Activated T-cell treated with anti-CD3 and anti-CD28 coated beads for 4 hours (primary cell): ENCODE measurements at places on chromosomes 12 and 14.

DNA sequence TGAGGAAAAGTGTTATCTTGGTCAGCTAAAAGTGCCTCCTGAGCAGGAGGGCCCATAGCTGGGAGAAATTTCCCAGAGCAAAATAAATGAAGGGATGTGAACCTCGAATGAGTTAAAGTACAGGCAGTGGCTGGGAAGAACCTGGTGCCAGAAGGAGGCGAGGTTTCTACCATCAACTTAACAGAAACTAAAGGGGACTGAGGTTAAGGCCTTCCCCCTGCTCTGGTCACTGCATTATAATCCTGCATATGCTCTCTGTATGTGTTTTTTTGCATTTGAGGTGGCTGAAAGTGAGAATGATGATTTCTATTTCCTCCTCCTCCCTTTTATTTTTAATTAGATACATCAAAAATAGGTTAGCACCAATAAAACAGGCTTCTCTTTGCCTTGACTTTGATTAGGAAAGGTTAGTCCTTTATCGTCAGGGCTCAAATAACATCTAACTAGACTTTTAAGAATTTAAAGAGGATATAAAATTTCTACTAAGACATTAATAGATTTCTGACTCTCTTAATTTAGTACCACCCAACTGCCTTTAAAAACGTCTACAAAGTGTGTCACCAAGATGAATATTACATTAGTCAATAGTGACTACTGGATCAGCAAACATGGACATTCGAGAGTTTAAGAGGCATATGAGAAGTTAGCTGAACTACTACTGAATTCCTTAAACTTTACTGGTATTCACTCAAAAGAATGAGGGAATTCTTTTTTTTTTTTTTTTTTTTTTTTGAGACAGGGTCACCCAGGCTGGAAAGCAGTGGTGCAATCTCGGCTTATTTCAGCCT is 49.2 kb downstream of the GALNT4 start:
- no peak for DNase-seq

DNA sequence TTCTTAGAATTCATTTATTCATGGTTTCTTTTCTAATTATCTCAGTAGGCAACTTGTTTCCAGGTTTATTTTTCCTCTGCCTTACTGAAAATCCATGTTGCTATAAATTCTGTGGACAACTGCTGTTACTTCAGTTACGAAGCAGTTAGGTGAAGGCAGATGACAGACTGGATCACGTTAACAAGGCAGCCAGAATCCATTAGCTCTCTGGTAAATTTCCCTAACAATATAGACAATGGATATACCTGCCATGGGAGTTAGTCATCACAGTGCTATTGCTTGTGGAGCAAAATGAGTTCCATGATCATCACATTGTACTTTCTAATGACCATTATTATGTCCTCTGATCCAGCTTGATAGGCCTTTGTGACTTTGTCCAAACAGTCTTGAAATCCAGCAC is 291.5 kb downstream of the NELL2 start:
- no peak for DNase-seq

DNA sequence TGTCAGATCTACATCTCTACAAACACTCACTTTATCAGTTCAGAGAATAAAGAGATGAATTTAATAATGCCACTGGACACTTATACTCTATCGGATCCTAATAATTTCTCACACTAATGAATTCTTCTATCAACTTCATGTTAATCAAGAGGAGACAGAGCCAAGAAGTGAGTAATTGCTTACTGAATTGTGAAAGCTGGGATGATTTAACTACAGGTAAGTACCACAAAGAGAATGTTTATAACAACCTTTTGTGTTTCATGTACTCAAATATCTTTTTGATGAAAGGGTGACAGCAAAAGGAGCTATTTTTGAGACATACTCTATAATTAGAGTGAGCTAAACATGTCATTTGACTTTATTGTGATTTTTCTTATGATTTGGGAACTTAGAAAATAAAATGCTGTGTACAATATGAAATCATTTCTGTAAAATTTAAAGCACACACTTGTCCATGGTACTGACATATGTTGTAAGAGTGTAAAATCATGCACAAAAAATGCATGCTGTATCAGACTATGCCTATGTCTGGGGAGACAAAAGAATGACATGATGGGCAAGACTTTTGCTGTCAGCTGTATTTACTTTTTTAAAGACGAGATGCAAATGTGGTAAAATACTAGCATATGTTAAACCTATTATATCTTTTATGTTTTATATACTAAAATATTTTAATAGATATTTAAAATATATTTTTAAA is 361.2 kb downstream of the CCER1 start:
- DNase-seq: no peak

DNA sequence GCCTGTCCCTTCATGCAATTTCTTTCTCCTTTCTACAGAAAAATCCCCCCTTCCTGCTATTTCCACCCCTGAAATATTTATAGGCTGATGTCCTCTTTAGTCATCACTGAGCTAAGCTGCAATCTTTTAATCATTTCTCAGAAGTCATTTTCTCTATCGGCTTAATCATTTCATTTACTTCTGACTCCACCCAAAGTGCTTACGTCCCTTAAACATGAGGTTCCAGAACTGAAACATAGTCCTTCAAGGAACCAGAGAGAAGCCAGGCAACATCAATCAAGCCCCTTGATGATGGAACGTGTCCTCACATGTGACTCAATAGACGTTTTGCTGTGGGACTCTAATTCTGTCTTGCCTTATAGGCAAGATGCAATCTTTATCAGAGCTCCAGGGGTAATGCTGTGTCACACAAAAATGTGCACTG is 148.7 kb upstream of the KRR1 start:
- no peak for DNase-seq

- no peak for DNase-seq
These were observed 37.1 kb upstream of the SNX6 start for GRCh38 chr14:34667007-34667406.
